ENCODE measurements at places on chromosomes 12 and 14.
A peak's percentile ranks its signal among the peaks of the same experiment; 100 is the strongest.

DNA sequence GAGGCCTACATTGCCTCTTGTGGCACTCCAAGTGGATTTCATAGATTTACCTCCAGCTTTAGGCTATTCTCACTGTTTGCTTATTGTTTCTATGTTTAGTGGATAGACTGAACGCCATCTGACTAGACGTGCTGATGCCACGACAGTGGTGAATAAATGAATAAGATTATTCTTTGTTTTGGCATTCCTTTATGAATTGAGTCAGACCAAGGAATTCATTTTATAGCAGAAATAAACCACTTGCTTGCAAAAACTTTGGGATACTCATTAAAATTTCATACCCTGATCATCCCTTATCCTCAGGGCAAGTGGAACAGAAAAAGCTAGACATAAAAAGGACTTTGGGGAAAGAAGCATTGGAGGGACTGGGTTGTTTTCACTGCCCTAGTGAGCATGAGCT lies 71.7 kb upstream of the FERMT2 start:
- no peak for DNase-seq

GRCh38 chr12:28253161-28253641 lies 62.9 kb downstream of the CCDC91 start:
- DNase-seq, result no peak

DNA sequence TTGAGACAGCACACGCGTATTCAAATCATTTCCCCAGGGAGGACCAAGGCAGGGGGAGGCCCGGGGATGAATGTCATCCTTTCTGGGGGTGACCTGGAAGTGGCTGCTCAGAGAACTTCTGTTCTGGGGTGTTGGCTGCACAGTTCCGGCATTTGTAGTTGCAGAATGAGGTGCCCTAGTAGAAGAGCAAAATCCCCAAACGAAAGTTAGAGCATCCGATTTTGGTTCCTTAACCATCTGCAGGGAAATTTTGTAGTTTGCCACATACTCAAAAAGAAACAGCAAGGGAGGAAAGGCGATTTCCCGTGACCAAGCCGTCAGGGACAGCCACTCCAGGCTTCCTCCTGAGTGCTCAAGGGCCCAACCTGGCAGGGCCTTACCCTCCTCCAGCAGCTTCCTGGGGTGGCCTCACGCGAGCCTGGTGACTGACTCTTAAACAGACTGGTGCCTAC lies 13.0 kb upstream of the TRAF3 start:
- DNase-seq, result no peak

- DNase-seq, result no peak
These were observed 241.5 kb downstream of the SUDS3 start for GRCh38 chr12:118617611-118618450.

GRCh38 chr14:98133806-98134205 lies 1138.2 kb downstream of the BCL11B start:
- DNase-seq, result no peak

DNA sequence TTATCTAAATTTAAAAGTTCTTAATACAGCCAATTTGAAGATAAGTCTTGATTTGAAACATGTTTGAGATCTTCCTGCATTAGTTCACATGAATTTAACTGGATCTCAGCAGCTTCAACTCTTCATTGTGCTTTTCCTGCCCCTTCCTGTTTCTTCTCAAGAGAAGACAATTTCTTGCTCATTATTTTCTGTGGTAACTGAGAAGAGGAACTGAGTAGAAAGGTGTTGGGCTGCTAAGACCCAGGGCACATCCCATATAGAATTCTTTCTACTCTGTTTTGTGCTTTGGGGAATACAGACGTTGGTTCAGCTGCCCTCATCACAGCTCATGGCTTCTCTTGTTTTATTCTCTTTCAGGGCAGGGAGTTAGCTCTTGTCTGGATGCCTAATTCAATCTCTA lies 110.2 kb downstream of the SNAPC1 start:
- DNase-seq, result no peak

DNA sequence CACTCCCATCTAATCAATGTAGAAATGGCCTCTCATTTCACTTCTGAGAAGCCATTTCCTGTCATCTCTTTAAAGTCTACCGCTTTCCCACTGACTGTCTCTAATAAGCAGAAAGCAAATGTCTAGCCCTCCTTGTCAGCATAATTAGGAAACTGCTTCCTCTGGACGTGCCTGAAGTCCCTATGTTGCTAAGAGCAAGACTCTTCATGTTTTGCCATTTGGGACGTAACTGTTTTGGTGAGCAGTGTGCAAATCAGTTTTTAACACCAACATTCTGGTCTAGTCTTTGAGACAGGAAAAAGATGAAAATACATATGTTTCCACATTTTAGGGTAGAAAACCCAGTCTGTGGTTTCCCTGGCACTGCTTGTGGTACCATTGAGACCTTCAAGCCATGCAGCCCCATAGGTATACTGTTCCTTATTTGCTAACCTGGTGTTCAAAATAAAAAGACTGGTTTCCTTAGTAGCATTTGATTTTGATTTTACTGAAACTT lies 22.2 kb downstream of the IFNG start:
- no peak for DNase-seq

- peak; percentile 25 for DNase-seq
These were observed 98.2 kb downstream of the SNAPC1 start for GRCh38 chr14:61860294-61860918.

- no peak for DNase-seq
These were observed 13.2 kb upstream of the COCH start for GRCh38 chr14:30861200-30861599.

- no peak for DNase-seq
These were observed 1.5 kb downstream of the PRDM4 start for GRCh38 chr12:107759410-107759809.

DNA sequence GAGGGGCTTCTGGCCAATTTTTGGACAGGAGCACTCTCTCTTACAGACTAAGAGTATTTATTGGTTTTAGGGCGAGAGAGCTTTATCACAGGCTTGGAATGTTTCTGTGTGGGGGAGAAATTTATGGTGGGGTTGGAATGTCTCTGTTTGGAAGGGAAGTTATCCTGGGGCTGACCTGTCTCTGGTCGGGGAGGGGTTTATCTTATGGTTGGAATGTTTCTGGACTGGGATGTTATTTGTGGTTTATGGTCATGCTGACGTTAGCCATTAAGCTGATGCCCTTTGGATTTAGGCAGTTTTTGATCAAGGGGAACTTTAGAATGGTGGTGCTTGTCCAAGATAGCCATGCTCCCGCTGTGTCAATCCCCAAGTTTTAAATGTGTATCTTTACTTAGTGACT lies 614.8 kb downstream of the DIO2 start:
- DNase-seq, result no peak
